Lower leg skin (tissue), 4 donors: ENCODE measurements at places on chromosomes 5 and 9. TPM values are rescaled to one million over a fixed set of nuclear protein-coding genes. Genes with fewer than 3 reads are reported as not detected.

DNA sequence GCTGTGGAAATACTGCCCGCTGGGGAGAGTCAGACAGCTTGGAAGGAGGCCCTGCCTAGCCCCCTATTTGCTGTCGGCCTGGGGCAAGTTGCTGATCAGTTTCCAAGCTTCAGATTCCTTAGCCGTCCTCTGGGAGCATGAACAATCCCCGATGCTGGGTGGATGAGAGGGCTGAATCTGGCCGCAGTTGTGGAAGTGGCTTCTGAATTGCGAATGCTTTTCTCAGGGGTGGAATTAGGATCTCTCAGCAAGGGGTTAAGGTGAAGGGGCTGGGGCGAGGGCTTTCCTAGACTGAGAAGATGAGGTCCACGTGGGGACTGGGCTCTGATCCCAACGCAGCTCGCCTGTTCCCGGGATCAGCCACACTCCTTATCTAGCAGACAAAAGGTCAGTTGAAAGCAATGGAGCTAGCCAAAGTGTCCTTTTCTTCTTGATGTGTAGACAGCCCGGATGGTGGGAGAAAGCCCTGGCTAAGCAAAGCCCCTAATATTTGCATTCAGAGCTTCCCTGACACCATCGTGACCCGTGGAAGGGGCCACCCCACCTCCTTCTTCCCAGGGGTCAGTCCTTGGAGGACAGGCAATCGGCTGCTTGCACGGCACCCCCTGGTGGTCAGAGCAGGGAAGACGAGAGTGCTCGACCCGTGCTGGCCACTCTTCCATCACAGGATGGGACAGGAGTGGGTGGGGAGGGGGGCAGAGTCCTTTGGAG is 54.9 kb downstream of the COL15A1 start:
- DNase-seq: peak; percentile 65

GRCh38 chr9:79286992-79287707 is 284.6 kb upstream of the TLE4 start:
- no peak for DNase-seq

GRCh38 chr5:134579284-134579771 is 53.3 kb downstream of the SAR1B start:
- no peak for DNase-seq

GRCh38 chr9:15837079-15837679 is 284.3 kb downstream of the CCDC171 start:
- no peak for DNase-seq

GRCh38 chr9:120107138-120107537 is 472.8 kb downstream of the CDK5RAP2 start:
- no peak for DNase-seq

- no peak for DNase-seq
Measured at GRCh38 chr5:137040024-137040423, 459.1 kb downstream of the SPOCK1 start.

DNA sequence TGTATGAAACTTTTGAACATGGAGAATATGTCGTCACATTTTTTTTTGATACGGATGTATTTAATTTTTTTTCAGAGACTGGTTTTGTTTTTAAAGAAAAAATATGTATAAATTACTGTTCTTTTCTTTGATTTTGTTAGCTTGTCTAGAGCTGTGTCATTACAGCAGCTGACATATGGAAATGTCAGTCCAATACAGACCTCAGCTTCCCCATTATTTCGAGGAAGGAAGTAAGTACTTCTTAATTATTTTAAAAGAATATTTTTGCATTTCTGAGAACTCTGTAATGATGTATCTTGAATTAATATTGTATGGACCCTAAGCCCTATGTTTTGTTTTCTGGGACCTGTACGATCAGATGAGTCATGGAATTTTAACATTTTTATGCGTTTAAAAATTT is 7.6 kb downstream of the TENT2 start:
- no peak for DNase-seq

DNA sequence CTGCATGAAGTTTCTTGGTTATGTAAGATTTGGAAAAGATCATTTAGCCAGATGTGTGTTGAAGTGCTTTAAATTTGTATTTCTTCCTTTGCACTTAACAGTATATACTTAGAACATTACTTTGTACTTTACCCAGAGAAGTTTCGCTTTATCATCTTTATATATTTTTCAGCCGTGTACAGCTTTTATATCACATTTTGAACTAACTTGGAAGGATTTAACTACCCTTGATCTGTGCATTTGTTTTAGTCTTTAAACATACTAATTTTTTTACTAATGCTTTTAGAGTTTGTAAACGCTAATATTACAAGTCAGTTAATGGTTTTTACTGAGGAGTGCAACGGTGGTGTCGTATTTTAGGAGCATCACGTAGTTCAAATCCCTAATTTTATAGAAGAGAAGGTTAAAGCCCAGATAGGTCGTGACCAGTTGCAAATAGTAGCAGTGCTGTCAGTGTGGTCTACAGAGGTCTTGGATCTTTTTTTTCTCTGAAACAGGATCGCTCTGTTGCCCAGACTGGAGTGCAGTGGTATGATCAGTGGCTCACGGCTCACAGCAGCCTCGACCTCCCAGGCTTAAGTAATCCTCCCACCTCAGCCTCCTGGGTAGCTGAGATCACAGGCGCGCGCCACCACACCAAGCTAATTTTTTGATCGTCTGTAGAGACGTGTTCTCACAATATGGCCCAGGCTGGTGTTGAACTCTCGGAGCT is 2.0 kb downstream of the MATR3 start:
- DNase-seq: no peak

GRCh38 chr5:172266071-172266675 is 17.4 kb downstream of the UBTD2 start:
- DNase-seq: no peak

DNA sequence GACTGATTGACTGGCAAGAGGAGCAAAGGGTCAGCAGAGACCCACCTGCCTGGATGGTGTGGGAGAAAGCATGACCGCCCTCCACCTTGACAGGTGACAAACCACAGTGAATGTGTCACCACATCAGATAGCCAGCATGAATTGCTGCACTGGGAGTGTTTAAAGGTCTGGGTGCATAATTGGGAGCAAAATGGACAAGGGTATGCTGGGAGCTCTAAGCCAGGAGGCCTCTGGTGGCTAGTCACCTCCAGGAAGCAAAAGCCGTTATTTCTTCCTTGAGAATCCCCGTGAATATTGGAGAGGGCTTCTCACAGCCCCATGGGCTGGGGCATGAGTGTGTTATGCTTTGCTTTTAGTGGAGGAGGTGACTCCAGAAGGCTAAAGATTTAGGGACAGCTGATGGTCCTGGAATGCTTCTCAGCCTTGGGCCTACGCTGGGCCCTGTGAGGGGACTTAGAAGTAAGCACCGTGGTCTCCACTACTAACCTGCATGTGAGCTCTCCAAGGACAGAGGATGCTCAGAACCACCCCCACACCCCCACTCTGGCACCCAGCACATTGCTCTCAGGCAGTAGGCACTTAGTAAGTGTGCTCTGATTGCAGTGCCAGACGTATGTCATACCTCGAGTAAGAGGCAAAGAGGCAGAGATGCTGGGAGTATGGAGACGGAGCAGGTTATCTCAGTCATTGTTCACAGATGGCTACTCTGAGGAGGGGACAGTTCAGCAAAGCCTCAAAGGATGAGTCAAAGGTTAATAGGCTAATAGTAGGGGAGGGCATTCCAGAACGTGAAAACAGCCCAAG is 9.1 kb upstream of the IRF1 start:
- DNase-seq: peak; percentile 80

GRCh38 chr9:20023961-20024571 is 235.2 kb upstream of the SLC24A2 start:
- DNase-seq: no peak

DNA sequence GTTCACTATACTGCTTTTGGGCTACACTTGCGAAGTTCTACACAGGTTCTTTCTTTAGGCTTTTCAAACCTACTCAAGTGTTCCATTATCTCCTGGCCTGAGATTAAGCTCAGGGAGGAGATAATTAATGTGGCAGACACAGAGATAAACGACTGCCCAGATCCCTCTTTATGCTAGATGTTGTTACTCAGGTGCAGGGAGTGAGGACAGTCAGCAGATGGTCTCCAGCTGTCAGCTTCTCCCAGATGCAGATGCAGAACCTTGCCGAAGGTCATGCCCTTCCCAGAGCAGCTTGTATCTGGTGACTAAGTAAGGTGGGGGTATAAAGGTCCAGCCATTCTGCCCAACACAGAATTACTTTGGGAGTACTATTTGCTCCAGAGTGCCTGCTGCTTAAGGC is 166.2 kb downstream of the ZNF462 start:
- no peak for DNase-seq

- DNase-seq: peak; percentile 93
Measured at GRCh38 chr9:89497978-89498851, at the start of gene SEMA4D. Gene SEMA4D, minus strand, starts transcription at chr9:89498113. Its CDS starts 92,657 bp downstream, at chr9:89405456.

DNA sequence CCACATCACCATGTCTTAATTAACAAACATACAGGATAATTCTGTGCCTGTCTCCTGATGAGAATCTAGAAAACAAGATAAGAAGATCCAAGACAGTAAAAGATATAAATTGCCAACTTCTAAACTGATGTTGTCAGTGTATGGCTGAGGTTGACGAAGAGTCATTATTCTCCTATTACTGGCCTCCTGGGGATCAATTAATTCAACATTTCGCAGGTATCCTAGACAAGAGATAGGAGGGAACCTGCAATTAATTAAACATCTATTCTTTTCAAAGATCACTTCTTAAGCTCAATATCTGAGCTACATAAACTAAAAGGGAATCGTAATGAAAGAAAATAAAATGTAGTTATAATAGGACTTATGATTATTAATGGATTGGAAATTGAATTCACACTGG is 232.0 kb upstream of the GRIA1 start:
- DNase-seq: no peak

DNA sequence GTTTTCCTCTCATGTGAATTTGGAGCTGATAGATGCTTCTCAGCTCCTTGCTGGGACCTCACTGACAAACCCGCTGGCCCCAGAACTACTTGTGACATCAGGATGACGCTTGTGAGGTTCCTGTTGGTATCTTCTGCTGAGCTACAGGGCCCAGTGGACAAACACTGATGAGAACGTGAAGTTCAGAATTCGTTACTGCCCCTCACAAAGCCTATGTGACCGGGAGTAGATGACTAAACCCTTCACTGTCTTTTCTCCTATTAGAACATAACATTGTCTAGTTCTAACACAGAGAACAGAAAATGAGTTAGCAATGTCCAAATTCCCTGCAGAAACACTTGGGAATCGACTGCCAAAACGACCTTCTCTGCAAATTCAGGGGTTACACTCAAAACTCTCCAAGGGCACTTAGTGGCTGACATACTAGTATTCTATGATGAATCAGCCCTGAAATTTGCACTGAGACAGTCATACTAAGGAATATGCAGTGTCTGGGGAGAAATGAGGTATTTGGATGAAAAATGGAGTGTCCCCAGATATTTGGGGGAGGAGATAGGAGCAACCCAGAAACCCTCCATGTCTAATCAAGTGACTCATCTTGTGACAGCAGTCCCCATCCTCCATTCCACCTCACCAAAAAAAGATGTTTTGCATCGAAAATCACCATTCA is 143.2 kb upstream of the TRIM32 start:
- DNase-seq: peak; percentile 43

GRCh38 chr5:32712481-32713360 is 1.6 kb downstream of the NPR3 start:
- no peak for DNase-seq

DNA sequence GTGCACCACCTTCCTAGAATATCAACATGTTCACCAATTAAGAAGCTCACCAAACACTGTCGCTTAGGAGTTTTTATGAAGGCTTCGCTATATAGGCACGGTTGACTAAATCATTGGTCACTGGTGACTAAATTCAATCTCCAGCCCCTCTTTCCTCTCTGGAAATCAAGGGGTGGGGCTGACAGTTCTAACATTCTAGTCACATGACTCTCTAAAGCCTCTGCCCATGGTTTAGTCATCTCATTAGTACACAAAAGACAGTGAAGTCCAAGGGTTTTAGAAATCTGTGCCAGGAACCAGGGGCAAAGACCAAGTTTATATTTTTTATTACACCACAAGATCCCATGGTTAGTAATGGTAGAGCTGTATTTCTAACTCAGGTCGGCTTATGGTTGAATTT is 243.2 kb downstream of the ELAVL2 start:
- DNase-seq: no peak

DNA sequence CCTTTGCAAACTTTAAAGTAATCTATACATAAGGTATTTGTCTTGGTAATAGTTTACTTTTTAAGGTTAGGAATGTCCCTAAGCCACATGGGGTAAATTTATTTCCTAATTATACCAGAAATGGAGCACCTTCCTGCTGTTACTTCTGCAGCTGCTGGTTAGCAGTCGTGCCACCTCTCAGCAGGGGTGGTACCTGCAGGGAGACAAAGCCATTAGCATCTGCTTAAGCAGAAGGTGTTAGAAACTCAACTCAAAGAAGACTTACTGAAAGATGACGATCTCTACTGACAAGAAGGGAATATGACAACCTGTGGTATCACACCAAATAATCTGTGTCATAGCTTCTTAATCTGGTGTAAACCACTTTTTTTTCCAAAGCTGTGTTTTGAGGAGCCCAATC is 173.7 kb downstream of the BRINP1 start:
- no peak for DNase-seq

- DNase-seq: no peak
Measured at GRCh38 chr5:107154593-107154992, 516.1 kb downstream of the EFNA5 start.

DNA sequence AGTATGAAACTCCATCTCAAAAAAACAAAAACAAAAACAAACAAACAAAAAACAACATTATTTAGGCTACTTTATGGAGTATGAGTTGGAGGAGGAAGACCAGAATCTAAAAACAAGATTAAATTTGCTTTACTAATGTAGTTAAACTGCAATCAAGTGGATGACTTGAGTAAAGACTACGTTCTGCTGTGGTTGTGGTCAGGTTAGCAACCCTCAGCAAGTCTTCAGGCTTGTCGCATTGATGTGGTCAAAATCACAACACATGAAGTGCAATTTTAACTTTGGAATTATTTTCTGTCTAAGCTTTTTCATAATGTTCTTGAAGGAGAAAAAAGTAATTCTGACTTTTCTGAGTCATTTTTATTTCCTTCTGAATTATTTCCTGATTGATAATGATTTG is 43.1 kb downstream of the PDE6A start:
- DNase-seq: no peak

DNA sequence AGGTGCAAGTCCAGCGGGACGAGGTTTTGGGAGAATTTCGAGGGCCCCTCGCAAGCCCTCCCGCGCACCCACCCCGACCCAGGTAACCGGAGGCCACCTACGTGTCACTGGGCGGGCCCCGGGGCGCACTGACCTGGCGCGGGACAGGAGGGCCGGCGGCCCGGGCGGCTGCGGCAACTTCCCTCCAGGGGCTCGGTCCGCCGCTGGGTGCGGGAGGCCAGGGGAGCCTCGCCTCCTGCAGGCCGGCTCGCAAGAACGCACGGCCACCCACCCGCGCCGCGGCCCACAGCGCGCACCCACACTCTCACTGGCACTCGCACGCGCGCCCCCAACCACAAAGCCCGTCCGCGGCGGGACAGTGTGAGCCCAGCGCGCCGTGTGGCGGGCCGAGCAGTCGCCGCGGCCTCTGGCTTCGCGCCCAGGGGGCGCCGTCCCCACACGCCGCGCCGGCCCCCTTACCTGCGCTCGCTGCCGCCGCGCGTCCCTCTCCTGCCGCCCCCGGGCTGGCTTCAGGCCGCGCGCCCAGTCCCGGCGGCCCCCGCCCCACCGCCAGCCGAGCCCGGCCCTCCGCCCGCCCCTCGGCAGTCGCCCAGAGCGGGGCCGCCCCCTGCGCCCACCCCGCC is 451 bp downstream of the LPAR1 start:
- no peak for DNase-seq

GRCh38 chr5:102216678-102217077 is 79.4 kb downstream of the SLCO4C1 start:
- no peak for DNase-seq

- DNase-seq: no peak
Measured at GRCh38 chr9:136621019-136621733, 41.5 kb upstream of the EGFL7 start.

NR2F1-AS1 gene
- total RNA-seq: not detected

NMUR2 gene
- total RNA-seq: not detected

PPP3R2 gene
- not detected for total RNA-seq

FOXD4L4 gene
- total RNA-seq: not detected

C9orf50 gene
- not detected for total RNA-seq
